ENCODE measurements at places on chromosomes 4 and X. TPM values are rescaled to one million over a fixed set of nuclear protein-coding genes. Genes with fewer than 3 reads are reported as not detected.

HTR2C gene
- total RNA-seq: 0.23 TPM

LUZP4 gene
- not detected for total RNA-seq

FRG2 gene
- total RNA-seq: not detected

KDR gene
- 132 TPM for total RNA-seq

SULT1B1 gene
- 11.0 TPM for total RNA-seq

ANXA5 gene
- 250 TPM for total RNA-seq

F8A2 gene
- total RNA-seq: not detected

NAP1L3 gene
- 5.7 TPM for total RNA-seq

NLRP2B gene
- total RNA-seq: not detected
